RWPE2 (cell line): ENCODE measurements at places on chromosomes 1 and 21.

GRCh38 chr1:156388174-156389137, 19.4 kb downstream of the RHBG start:
- no peak for DNase-seq
- H3K4me3 ChIP-seq: no peak overlapping the region
- no peaks in the 10 kb centered on the region for H3K36me3 ChIP-seq
- no peaks in the 10 kb centered on the region for H3K27me3 ChIP-seq
- H3K27ac ChIP-seq: no peak overlapping the region
- H3K4me1 ChIP-seq: no peaks in the 10 kb centered on the region

DNA sequence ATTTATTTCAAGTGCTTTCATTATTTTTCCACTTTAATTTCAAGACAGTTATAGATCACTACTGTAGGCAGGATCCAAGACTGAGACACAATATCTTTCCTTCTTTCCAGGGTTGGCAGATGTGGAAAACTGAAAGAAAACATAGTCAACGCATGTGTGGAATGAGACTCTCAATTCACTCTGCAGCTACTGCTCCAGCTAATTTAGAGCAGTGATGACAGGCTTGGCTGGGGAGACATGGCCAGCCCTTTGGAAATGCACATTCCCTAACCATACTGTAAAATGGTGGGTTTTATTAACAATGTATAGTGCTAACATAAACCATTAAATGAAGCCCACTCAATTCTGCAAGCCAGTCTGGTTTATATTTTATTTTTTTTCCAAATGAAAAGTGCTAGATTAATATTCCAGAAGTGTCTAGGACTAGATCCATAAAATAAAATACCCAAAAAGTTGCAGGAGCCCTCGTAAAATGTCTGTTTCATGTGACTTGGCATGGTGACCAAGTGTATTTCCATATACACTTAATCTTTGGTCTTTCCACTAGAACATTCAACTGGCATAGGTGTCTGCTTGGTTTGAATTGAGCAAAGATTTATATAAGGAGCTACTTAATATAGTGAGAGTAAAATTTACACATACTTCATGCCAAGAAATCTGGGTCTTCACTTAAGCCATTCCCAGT, 32.9 kb downstream of the COL11A1 start:
- H3K4me3 ChIP-seq: no peak overlapping the region
- no peak for DNase-seq
- H3K27me3 ChIP-seq: no peaks in the 10 kb centered on the region
- no peak overlapping the region for H3K27ac ChIP-seq

- H3K27ac ChIP-seq: no peak overlapping the region
- H3K36me3 ChIP-seq: no peaks in the 10 kb centered on the region
- no peak for DNase-seq
- H3K4me1 ChIP-seq: no peaks in the 10 kb centered on the region
- H3K27me3 ChIP-seq: peaks cover 4% of the 10 kb centered on the region
Observed at GRCh38 chr1:33985656-33986055, 121.8 kb downstream of the HMGB4 start.

- H3K4me1 ChIP-seq: no peaks in the 10 kb centered on the region
- H3K36me3 ChIP-seq: no peaks in the 10 kb centered on the region
Observed at GRCh38 chr1:4395158-4395557, 259.3 kb upstream of the AJAP1 start.
